Spleen (tissue), 13 donors: ENCODE measurements at places on chromosomes 5 and 9.

DNA sequence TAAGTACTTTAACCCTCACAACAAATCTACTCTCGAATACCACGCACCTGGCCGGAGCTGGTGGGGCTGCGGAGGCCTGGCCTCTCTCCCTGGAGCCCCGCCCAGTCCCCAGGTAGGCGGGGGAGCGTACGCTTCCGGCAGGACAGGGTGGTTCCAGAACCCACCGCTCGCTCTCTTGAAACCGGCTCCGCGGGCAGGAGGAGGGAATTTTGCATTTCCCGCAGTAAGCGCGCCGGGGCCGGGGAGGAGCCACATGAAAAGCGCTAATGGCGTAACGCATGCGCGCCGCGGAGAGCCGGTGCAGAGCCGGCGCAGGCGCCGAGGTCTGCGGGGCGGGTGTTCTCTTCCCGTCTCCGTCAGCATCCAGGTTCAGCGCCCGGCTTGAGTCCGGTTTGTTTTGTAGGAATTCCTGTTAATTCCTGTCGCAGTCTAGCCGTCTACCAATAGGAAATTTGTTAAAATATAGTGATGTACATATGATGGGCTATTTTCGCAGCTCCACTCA is 20.8 kb downstream of the CAVIN4 start:
- peak; percentile 94 for DNase-seq

DNA sequence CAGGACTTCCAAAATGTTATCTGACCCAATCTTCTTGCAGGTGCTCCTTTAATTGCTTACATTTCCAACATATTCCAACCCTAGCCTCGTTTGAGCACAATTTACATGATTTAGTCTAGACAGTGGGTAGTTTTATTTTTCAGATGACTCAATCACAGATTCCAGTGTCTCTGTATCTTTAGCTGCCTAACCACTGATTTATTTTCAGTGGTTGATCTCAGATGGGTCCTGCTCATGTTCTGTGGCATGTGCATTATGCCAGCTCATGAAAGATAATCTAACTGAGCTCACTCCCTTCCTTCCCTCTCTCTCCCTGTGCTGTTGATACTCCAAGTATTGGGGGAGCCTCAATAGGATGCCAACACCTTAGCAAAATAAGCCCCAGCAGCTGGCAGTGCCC is 106.1 kb upstream of the ICE1 start:
- no peak for DNase-seq

DNA sequence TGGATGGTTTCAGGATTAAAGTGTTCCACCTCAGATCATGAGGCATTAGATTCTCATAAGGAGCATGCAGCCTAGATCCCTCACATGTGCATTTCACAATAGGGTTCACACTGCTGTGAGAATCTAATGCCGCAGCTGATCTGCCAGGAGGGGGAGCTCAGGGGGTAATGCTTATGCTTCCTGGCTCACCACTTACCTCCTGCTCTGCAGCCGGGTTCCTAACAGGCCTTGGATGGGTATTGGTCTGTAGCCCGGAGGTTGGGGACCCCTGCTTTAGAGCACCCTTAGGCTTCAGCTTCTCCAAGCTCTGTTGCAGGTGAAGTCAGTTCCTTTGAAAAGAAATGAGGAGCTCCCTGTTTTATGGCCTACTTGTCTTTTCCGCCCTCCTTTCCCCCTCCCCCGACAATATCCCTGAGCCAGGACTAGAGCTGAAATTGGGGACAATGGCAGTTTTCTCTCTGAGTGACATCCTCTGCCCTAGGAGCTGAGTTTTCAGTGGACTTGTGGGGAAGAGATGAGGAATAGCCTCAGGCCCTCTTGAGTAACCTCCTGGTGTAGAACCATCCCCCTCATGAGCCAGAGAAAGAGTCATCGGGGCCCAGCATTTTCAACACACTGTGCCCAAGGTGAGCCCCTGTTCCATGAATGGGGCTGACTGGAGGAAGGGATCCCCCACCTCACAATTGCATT is 16.2 kb upstream of the MAT2B start:
- no peak for DNase-seq

DNA sequence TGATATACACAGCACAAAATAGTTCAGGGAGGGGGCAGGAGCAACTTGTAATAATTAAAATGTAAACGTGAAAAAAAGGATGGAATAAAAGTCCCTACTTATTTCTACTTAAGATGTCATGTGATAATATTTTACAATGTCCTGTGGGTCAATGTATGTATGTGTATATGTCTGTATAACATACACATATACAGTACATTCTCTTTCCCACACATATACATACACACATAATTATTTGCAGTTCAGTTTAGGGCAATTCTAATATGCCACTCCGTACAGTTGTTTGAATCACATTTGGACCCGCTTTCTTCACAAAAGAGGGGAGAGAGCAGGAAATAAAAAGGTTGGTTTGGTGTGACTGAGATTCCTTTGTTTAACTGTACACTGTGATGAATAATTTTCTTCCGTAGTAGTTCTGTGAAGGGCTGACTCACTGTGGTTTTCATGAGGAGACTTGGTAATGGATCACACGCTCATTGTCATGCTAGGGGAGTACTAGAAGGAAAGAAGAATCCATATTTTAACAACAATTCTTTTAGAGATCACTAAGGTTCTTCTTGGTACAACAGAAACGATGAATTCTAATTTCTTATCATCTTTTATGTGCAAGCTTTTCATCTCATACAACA is 26.2 kb upstream of the ACOT12 start:
- no peak for DNase-seq

DNA sequence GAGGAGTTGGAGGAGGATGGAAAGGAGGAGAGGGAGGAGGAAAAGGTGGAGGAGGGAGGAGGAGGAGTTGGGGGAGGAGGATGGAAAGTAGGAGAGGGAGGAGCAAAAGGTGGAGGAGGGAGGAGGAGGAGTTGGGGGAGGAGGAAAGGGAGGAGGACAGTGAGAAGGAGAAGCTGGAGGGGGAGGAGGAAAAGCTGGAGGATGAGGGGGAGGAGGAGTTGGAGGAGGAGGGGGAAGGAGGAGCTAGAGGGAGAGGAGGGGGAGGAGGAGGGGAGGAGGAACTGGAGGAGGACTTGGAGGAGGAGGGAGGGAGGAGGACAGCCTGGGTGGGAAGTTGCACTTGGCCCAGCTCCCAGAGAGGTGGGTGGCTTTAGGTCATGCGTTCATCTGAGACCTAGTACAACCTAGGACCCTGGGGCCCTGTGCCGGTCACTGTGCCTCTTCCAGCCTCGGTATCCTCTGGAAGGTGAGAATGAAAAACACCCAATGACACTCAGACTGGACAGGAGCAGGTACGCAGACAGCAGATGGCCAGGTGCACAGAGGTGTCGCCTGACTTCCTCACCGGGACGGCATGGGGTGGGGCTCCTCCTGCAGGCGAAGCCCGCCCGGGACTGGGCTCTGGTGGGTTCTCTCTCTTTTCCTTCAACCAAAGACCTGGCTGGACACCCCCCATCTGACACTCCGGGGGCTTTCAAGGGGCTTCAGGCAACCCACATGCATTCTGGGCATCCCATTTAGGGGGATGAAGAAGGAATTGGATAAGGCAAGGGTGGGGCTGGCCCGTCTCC is 12.2 kb upstream of the SLC2A6 start:
- DNase-seq, result peak; percentile 60

DNA sequence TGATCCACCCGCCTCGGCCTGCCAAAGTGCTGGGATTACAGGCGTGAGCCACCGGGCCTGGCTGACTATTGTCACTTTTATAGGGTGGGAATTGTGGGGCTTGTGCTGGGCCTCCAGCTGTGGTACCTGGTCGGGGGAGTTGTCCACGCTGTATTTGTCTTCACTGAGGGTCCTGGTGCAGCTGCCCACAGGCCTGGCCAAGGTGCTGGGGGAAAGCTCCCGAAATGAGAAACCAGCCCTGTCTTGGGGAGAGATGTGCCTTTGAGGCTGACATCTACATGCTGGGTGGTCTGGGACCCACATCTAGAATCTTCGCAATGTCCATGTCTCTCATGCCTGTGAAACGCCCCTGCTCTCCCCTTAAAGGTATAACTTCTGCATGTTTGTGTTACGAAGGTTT is 2.6 kb downstream of the EXOC3 start:
- DNase-seq, result peak; percentile 44

GRCh38 chr5:163619273-163619934 is 114.0 kb downstream of the MAT2B start:
- no peak for DNase-seq

DNA sequence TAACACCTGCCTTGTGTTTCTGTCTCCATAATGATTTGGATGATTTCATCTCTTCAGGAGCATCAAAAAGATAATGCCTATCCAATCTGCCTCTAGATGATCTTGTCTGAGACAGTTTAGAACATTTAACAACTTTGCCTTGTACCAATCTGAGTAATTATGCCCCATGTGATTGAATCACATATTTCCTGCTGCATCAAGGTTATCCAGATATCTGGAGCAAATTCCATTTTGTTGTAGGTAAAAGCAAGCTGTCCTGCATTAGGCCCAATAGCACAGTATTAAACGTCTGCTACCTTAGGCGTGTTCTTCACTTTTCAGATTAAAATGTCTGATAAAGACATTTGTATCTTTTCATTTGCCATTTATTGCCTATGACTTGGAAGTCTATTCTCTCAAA is 54.1 kb upstream of the MARCHF11 start:
- DNase-seq, result no peak

GRCh38 chr9:114829574-114830440 is 24.0 kb upstream of the TNFSF15 start:
- no peak for DNase-seq

- no peak for DNase-seq
Observed at GRCh38 chr9:104099630-104100029, 5.5 kb downstream of the SMC2 start.

DNA sequence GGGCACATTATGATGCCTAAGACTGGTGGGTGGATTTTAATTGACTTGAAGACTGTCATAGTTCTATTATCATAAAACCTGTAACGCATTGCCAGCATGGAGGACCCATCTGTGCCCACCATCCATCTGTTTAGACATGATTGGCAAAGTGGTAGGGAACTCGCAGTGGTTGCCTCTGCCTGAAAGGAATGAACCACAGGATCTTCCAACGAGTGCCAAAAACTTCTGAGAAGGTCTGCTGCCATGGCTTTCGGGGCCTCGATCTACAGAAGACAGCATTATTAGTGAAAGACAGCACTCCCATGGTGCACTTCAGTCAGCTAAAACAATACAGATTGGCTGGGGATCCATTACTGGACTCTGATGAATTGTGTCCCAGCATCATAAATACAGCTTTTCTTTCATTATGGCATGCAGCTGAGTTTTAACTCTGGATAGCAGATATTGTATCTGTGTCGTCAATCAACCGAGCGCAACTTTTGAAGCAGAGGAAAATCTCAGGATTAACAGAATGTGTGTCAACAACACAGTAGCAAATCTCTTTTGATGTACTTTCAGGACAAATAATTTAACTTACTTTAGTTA is 74.3 kb downstream of the ZDHHC21 start:
- no peak for DNase-seq

DNA sequence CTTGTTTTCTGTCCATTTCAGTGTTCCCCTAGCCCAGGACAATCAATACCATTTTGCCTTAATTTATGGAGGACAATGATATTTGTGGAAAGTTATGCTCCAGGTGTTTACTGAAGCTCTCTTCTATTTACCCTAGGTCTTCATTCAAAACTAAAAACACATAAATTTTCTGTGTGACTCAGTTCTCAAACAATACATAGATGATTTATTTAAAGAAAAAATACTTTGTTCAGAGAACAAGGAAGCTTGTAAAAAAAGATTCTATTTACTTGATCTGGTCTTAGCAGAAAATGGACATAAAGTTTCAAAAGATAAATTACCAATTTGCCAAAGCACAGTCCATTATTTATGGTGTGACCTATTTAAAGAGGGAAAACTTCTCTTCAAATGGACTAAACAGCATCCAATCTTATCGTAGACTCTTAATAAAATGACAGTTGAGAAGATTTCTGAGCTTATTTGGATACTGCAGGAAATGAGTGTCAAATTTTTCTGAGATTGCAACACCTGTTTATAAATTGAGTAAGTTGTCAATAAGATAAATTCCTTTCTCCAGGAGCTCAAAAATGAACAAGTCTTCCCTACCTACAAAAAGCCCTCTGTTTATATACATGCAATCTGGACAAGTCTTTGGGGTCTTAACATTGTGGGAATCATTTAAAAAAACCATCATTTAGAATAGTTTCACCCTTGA is 627.2 kb downstream of the PSAT1 start:
- DNase-seq, result no peak

GRCh38 chr9:128193469-128194096 is 2.2 kb upstream of the CIZ1 start:
- DNase-seq, result no peak

GRCh38 chr9:109167716-109168115 is 667 bp upstream of the FRRS1L start:
- DNase-seq, result no peak

GRCh38 chr5:126438267-126438666 is 15.1 kb downstream of the GRAMD2B start:
- DNase-seq, result no peak

GRCh38 chr5:5179597-5179996 is 39.5 kb downstream of the ADAMTS16 start:
- no peak for DNase-seq

DNA sequence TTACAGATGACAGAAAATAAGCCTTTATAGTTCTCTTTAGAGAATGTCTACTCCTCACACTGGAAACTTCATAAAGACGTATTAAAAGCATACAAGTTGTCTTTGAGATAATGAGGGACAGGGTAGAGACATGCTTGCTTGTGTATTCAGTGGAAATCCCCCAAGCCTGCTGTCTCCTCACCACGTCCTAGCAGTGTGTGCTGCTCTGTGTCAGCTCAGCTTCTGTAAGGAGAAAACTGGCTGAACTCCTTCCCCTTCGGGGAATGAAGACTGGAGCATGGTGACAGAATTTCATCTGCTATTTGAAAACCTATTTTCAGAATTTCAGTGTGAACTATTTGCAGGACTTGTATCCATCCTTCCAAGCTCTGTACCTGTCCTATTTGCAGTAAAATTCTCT is 9.4 kb downstream of the OR2V2 start:
- no peak for DNase-seq

DNA sequence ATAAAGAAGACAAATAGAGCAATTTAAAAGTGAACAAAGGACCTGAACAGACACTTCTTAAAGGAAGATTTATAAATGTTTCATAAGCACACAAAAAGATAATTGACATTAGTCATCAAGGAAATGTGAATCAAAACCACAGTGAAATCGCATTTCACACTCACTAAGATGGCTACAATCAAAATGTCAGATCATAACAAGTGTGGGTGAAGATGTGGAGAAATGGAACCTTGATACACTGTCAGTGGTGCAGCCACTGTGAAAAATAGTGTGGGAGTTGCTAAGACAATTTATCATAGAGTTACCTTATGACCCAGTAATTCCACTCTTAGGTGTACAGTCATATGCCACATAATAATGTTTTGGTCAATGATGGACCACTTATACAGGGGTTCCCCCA is 54.5 kb upstream of the HTR4 start:
- no peak for DNase-seq

GRCh38 chr5:135373736-135374515 is 25.1 kb downstream of the MACROH2A1 start:
- peak; percentile 29 for DNase-seq

- DNase-seq, result no peak
Observed at GRCh38 chr9:133023117-133023890, 7.5 kb upstream of the GTF3C5 start.
